ENCODE measurements at places on chromosomes 6 and 20.
A peak's percentile ranks its signal among the peaks of the same experiment; 100 is the strongest.

DNA sequence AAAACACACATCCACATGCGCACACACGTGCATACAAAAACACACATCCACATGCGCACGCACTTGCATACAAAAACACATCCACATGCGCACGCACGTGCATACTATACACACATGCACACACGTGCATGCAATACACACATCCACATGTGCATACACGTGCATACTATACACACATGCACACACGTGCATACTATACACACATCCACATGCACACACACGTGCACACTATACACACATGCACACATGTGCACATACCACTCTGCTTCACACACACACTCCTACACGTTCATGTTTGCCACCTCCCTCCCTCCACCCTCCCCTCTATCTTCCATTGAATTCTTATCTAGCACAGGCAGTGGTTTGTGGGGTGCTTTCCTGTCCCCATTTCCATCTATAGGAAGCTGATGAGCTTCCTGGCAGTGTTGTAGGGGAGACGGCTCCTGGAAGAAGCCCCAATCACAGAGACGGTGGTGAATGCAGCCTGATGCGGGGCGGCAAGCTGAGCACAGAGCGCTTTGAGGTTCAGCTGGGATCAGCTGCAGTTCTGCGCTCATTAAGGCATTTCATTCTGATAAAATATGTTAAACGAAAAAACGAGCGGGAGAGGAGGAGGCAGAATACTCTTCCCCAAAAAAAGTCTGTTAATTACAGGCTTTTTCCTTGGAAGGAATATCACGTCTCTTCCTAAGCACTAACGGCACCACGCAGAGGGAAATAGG lies 287.7 kb downstream of the TAF4 start:
- DNase-seq = no peak

DNA sequence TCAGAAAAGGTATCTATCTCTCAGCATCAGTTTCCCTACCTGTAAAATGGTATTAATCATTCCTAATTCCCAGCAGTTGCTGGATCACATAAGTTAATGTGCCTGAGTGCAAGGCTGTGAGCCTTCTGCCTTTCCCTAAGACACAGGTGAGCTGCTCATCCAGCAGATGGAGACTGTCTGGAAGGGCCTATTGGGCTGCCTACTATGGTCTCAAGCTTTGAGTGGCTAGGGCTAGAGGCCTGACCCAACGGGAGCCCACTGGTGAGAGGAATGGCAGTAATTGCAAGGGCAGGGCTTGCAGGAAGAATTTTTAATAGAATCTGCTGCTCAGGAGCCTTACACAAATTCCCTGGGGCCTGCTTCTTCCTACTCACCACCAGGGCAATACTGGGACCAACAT lies 4.3 kb downstream of the KHDC1 start:
- DNase-seq = no peak

GRCh38 chr20:32554965-32555289 lies 30.2 kb downstream of the NOL4L start:
- DNase-seq = no peak

DNA sequence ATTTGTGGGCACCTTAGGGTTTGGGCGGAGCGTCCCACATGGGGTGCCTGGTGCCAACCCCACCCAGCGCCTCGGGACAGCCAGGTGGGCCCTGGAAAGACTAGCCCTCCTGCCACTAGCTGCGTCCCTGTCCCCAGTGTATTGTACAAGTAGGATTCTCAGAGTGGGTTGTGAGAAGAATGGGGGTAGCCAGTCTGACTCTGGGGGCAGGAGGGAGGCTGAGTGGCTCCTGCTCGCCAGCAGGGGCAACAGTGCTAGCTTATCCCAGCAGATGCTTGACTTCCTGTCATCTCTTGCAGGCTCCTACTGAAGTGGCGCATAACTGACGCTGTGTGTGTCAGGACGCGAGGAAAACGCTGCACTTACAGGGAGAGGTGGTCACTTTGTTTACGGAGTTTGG lies 9.3 kb downstream of the PSMA7 start:
- DNase-seq = no peak

GRCh38 chr6:115064680-115065079 lies 721.9 kb upstream of the HS3ST5 start:
- DNase-seq = no peak

DNA sequence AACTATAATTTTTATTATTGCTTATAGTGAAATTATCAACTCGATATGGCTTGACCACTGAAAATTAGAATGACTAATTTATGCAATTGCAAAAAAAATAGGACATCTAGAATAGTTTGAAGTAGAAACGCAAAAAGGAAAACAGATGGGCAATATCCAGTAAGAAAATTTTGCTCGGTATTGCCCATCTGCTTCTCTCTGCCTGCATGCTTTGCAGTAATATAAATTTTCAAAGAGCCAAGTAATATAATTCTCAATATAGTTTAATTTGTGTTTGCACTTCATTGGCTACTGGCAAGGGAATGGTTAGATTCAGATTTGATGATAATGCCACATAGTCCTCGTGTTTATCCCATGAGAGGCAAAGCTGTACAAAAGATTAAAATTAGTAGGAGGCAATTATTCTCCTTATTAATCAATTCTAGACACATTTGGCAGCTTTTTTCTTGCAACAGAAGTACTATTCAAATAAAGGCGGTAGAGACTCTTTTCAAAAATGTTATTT lies 27.3 kb upstream of the LAMA2 start:
- DNase-seq = no peak

- no peak for DNase-seq
Observed at GRCh38 chr6:16591396-16592222, 169.7 kb downstream of the ATXN1 start.

DNA sequence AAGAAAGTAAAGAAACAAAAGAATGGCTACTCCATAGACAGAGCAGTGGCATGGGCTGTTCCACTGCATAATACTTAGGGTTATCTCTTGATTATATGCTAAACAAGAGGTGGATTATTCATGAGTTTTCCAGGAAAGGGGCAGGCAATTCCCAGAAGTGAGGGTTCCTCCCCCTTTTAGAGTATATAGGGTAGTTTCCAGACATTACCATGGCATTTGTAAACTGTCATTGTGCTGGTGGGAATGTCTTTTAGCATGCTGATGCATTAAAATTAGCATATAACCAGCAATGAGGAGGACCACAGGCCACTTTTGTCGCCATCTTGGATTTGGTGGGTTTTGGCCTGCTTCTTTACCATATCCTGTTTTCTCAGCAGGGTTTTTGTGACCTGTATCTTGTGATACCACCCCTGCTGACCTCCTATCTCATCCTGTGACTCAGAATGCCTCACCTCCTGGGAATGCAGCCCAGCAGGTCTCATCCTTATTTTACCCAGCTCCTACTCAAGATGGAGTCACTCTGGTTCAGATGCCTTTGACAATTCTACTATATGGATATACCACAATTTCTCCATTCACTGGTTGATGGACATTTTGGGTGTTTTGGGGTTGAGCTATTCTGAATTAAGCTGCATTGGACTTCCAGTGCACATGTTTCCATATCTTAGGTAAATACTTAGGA lies 280.6 kb downstream of the FARS2 start:
- DNase-seq = no peak

GRCh38 chr20:32263398-32263954 lies 14.0 kb upstream of the KIF3B start:
- DNase-seq = no peak

- DNase-seq = no peak
Observed at GRCh38 chr6:132257561-132257960, 143.7 kb downstream of the MOXD1 start.

GRCh38 chr6:37822851-37823682 lies 3.5 kb downstream of the ZFAND3 start:
- DNase-seq = peak; percentile 94

DNA sequence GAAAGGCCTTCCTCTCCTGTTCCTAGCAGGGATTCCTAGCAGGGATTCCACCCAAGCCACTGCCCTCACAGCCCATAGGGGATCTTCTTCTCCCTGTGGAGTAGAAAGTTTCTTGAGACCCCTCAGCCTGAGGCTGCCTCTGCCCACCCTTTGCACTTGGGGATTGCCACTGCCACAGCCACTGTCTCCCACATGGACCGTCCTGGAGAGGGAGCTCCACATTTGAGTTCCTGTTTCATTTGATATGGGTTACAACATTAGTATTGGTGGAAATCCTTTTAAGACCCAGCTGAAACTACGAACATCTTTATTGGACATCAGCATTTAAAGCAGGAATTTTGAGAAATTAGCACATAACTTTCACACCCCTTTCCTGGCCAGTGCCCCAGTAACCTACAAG lies 25.6 kb downstream of the HLA-G start:
- no peak for DNase-seq

GRCh38 chr6:155245831-155246230 lies 18.0 kb upstream of the CLDN20 start:
- DNase-seq = no peak

All from erythroblast (primary cell).